ENCODE measurements at places on chromosomes 7 and 10.

GRCh38 chr7:144785521-144785920 lies 50.3 kb downstream of the TPK1 start:
- no peak for DNase-seq

DNA sequence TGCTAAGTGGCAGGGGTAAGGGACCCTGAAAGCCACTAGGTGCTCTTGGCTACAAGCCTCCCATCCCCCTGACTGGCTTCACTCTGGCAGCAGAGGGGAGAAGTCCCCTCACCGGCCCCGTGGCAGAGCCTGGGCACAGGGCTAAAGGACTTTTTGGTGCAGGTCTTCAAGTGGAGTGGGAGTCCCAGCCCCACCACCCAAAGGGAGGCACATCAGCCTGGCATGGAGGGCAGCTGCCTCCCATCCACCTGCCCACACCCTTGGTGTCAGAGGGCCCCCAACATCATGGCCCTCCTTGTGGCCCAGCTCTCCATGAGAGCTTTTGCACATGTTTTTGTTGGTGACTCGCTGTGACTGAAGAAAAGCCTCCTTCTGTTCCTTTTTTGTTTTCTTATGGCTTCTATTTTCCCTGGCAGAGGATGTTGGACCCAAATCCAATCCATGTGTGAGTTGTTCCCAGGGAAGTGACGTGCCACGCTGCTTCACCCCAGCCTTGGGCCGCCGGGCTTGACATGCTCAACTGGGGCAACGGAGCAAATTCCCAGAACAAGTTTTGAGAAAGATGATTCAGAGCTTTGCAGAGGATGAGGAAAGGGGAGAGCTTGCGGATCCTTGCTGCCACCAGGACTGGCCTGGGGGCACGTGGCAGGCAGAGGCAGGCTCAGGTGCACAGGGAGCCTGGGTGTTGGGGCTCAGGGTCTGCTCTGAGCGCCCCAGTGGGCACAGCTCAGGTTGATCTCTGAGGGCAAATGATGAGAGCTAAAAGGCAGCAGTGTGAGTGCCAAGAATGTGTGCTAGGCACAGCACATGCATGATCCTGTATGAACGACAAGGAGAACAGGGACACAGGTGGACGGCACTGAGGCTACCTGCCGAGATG lies 1.9 kb upstream of the AEBP1 start:
- DNase-seq: no peak

GRCh38 chr10:21437770-21438382 lies 87.6 kb downstream of the SKIDA1 start:
- no peak for DNase-seq

GRCh38 chr7:100513212-100513810 lies 25.7 kb upstream of the AGFG2 start:
- DNase-seq: no peak

DNA sequence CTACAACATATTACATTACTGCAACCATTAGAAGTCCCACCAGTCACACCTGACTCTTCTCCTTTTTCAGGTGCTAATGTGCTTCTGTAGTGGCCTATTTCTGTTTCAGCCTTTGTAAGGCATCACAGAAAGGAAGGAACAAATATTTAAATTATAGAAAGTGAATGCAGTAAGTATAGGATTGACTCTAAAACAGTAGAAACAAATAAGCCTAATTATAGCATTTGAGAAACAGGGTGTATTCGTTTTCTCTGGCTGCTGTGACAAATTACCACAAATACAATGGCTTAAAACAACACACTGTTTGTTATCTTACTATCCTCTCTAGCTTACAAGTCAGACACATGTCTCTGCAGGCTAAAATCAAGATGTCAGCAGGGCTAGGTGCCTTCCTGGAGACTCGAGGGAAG lies 69.4 kb downstream of the CCSER2 start:
- no peak for DNase-seq

DNA sequence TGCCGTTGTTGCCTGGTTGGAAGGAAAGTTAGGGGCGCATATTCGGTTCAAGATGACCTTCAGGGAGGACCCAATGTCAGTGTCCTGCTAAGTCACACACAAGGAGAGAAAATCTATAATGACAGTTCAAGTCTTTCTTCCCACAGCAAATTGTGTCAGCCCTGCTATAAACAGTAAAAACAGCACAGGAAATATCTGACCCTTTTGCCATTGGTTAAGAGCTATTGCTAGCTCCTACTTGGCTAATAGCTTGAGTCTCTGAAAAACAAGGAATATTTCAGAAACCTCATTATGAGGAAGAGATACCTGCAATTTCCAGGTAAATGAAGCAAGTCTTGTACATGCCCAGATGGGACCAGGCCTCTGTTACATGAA lies 175.6 kb downstream of the SKIDA1 start:
- DNase-seq: no peak

DNA sequence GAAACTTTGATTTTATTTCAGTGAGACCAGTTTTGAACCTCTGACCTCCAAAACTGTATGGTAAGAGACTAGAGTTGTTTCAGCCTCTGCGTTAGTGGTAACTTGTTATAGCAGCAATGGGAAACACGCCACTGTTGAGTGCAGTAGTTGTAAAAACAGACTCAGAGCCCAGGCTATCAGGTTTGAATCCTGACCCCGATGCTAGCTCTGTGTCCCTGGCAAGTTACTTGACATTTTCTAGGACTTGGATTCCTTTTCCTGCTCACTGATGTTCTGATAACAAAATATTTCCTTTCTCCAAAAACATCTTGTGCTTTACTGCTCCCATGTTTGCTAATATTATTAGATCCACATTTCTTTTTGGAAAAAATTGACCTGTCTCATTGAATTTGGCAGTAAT lies 131.0 kb downstream of the PLXDC2 start:
- no peak for DNase-seq

- DNase-seq: no peak
These were observed 11.1 kb downstream of the CALY start for GRCh38 chr10:133325440-133326222.

DNA sequence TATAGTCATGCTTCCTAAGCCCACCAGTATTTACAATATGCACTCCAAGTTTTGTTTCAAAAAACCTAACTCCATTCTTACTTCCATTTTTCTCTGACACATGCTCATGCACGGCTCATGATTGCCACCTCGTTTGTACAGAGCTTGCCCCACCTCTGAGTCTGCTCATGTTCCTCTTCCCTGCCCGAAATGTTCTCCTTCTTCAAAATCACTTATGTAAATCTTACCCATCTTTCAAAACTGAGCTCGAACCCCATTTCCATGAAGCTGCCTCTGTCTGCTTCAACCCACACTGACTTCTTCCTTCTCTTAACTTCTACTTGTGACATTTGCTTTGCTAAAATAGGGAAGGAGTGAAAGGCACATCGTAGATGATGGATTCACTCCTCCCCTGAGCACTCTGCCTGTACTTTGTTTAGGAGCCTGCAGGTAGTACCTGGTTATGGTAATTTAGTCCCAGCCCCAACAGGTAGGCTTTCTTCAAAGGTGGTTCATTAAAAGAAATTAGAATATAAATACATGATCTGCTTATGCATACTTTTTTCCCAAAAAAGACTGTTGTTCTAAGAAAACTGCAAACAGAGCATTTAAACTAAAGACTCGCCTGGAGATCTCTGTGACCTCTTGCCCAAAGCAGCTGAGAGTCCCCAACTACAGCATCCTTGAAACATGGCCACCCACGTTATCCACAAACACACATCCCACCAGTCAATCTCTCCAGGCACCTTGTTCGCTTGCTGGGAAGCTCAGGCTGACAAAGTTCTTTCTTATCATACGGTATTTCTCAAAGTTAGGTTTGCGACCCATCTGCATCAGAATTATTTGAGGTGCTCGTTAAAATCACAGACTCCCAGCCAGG lies 172.0 kb downstream of the DGKI start:
- no peak for DNase-seq

- DNase-seq: no peak
These were observed at the start of gene SLC26A4 for GRCh38 chr7:107660381-107661080. Gene SLC26A4, plus strand, starts transcription at chr7:107660828. Its CDS starts 814 bp downstream, at chr7:107661642.

- no peak for DNase-seq
These were observed 220.4 kb upstream of the PTN start for GRCh38 chr7:137563981-137564380.

DNA sequence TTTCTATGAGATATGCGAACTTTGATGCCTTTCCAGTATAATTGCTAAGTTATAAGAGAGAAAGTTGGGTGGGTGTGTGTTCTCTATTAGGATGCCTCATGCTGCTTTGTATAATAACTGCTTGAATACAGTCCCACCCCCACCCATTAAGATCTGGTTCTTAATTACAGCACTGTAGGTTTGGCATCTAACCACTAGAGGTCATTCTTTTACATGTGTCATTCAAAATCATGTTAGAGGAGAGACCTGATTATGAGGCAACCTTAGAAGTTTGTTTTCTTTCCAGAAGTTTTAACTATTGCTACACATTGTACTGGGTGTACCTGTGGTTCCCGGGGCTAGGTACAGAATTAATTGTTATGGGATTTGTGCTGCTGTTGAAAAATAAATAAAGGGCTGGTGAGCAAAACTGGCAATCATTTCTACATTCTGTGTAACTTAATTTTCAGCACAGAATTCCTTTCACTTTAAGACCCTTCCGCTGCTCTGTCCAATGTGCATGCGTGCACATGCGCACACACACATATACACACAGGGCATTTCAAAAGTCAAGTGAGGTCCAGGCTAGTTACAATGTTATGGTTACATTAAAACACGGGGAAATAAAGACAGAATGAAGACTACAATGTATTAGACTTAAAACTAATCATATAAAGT lies 1156.3 kb downstream of the SORCS3 start:
- no peak for DNase-seq

DNA sequence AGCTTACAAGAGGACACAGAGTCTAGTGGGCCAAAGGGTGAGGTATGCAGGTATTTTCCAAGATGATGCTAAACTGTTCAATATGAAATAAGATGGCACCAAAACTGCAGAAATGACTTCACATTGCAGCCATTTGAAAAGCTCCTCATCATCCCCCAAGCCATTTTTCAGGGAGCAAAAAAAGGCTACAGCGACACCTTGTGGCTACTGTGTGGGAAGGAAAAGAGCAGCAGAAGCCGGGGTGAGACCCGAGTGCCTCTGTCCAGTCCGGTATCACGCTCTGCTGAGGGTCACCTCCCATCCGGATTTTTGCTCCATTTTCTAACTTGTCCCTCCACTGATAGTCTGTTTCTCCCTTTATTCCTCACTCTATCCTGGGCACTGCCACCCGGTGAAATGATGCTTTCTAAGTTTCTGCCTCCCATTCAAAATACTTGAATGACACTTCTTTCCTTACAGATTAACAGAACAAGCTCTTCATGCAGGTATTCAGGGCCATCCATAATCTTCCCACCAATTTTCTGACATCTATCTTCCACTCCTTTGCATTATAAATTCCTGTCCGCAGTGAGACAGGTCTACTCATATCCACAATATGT lies 220.2 kb downstream of the DGKI start:
- no peak for DNase-seq

- no peak for DNase-seq
These were observed 180.4 kb downstream of the EXOC4 start for GRCh38 chr7:133433165-133433812.

DNA sequence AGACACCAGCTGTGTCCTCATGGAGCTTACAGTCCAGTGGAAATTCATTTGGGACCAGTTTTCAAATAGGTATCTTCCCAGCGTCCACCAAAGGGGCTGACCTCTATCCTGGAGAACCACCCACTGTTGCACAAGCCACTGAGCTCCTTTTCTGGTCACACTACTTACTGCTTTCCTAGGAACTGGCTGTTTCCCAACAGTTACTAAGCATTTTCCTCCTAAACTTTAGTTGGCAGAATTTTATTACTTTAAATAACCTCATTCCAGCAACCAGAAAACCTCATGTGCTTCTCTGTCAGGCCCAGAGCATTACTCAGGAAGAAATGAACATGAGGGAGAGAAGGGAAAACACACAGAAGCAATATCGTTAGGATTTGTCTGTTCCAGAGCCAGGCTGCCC lies 183.1 kb downstream of the GPAM start:
- no peak for DNase-seq

DNA sequence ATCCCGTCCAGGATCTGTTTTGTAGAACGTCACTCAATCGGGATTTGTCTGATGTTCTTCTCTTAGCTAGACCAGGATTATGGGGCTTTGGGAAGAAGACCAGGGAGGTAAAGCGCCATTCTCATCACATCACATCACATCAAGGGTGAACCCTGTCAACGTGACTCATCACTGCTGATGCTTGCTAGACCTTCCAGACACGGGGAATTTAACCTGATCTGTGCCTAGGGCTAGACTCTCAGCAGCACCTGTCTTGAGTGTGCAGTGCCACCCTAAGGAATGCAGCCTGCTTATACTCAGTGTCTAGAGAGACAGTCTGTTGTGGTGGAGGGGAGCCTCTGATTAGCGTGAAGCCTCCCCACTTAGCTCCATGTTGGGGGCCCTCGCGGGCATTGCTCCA lies 678.6 kb upstream of the FOXK1 start:
- DNase-seq: no peak

- no peak for DNase-seq
These were observed 19.2 kb downstream of the TNRC18 start for GRCh38 chr7:5404421-5404826.

- no peak for DNase-seq
These were observed 12.5 kb upstream of the HERPUD2 start for GRCh38 chr7:35707422-35707821.

DNA sequence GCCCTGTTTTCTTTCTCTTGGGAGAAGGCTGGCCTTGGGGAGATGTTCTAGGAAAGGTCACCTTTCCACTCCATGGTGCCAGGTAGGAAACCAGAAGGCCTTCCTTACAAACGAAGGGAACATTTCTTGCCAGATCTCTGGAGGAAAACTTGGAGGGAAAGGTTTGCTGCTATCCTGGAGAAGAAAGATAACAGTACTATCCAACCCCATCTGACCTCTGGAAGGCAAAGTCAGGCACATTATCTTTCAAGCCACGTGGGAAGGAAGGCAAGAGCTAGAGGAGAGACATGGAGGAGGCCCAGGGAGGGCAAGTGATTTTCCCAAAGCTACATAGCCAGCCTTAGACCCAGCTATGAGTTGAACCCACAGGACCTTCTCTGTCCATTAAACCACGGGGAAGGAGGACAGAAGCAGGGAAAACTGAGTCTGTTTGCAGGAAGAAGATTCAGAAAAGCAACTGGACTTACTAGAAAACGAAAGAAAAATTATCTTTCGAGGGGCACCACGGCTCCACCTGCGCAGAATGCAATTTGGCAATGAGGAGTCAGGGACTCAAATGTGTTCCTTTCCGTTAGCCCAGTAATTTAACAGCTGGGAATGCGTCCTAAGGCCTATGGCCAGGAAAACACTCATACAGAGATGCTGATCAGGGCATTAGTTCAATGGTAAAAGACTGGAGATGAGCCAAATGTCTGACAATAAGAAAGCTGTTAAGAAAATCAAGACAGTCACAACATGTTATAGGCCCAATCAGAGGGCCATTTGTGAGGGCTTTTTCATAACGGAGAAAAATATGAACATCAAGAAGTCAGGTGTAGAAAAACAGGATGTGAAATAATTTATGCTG lies 32.0 kb upstream of the PSAP start:
- no peak for DNase-seq

GRCh38 chr10:6182454-6183098 lies 20.2 kb upstream of the PFKFB3 start:
- DNase-seq: no peak
